Bronchial epithelial cell (primary cell): ENCODE measurements at places on chromosomes 3 and 15. TPM values are rescaled to one million over a fixed set of nuclear protein-coding genes. Genes with fewer than 3 reads are reported as not detected.

SH2D7 gene
- not detected in 2 replicates for total RNA-seq

ENTPD3 gene
- total RNA-seq, result 8.4 and 18.1 TPM in 2 replicates

CKMT1B gene
- 19.0 and 43.7 TPM in 2 replicates for total RNA-seq

BUB1B gene
- total RNA-seq, result 0.79 and 0.90 TPM in 2 replicates

DNA sequence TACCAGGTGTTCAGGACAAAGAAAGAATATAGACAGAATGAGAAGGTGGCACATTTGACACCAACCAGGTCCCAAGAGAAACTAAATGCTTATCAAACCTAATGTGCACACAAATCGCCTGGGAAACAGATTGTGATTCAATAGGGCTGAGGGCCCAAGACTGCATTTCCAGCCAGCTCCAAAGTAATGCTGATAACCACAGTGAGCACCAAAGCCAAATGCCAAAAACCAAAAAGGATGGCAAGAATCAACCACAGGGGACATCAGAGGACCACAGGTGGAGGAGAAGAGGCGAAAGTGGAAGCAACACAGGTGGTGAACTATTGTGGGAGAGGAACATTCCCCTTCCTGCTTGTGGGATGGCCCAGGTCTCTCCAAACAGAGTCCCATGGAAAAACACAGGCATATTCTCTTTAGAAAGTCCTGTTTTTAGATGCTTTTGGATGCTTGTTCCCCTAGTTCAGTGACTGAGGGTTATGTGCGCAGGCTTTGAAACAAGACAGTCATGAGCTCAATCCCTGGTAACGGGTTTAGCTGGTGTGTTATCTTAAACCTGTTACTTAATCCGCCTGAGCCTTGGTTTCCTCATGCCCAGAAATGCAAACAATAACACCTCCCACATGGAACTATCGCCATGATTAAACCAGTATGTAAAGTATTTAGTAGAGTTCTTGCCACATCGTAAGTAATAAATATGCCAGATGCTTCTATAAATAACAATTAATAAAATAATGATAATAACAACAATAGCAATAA, 241.7 kb downstream of the ATP8B4 start:
- no peak for DNase-seq

GRCh38 chr3:131109156-131109555, 82.5 kb downstream of the NEK11 start:
- no peak for DNase-seq

- DNase-seq, result no peak
These were observed 43.7 kb upstream of the MCF2L2 start for GRCh38 chr3:183472155-183472554.

- no peak for DNase-seq
These were observed 213.6 kb downstream of the RBMS3 start for GRCh38 chr3:29494305-29495036.

- DNase-seq, result no peak
These were observed 21.5 kb downstream of the CYFIP1 start for GRCh38 chr15:22958487-22959280.
